Common myeloid progenitor, CD34-positive (primary cell): ENCODE measurements at places on chromosomes 16 and 17.

- DNase-seq: no peak
Observed at GRCh38 chr16:12329246-12329995, 352.9 kb downstream of the SNX29 start.

DNA sequence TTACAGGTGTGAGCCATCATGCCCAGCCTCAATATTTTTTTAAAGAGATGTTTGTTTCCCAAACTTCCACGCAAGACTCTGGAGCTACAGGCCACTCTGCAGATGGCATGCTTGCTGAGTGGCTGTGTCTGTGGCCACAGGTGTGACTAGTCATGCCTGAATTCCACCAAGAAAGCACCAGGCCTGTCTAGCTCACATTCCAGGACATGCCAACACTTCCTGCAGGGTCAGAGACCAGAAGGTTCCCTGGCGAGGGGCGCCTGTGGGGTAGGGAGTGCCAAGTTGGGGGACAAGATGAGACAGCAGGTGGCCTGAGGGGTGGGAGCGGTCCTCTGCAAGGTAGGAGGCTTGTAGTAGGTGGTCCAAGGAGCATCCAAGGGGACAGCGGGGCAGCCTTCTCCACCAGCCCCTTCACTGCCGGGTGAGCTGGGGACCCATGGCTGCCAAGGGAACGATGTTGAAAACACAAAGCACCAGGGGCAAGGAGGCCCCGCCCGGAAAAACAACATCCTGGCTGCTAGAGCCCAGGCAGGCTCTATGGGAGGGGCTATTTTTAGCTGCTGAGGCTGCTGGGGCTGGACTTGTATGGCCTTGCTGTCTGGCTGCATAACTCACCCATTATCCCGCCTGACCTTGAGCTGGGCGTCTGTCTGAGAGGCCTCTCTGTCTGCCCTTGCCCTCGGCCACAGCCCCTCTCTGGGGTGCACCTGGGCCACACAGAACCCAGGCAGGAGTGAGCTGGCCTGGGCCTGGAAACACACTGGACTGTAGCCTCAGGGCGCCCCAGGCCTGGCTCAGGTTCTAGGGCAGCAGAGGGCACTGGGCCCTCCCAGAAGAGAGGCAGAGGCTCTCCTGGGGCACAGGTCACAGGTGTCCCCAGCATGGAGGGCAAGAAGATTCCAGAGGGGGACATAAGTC lies 5.7 kb downstream of the TRIM47 start:
- DNase-seq: peak; percentile 76

GRCh38 chr16:56191156-56191815 lies at the start of gene GNAO1:
Gene GNAO1, plus strand, starts transcription at chr16:56191489. Its CDS starts 747 bp downstream, at chr16:56192236.
- peak; percentile 48 for DNase-seq

DNA sequence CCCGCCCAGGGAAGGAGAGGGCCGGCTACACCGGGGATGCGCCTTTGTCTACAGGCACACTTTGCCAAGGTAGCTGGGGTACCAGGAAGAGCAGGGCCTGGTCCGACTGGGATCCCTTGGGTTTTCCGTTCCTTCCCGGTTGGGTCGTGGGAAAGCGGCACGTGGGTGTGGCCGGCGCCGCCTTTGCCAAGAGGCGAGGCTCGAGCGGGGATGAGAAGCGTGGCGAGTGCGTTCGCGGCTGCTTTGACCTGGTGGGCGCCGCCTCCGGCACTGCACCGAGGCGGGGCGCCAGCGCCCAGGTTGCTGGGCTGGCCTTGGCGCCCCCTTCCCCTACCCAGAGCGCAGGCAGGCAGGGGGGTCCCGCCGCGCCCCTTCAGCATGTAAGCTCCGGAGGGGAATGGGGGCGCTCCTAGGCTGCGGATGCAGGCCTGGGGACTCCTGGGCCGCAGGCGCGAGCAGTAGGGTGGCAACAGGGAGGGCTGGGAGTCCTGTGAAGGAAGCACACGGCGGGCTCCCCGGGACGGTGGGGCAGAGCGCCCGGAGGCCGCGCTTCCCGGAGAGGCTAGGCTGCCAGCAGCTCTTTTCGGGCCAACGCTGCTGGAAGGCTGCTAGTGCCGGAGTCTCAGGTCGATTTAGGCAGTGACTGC lies 2.0 kb downstream of the HAS3 start:
- no peak for DNase-seq

GRCh38 chr17:74579900-74580299 lies 12.2 kb downstream of the CD300LD start:
- no peak for DNase-seq

GRCh38 chr16:67907397-67908180 lies 14.5 kb downstream of the PSKH1 start:
- DNase-seq: no peak

DNA sequence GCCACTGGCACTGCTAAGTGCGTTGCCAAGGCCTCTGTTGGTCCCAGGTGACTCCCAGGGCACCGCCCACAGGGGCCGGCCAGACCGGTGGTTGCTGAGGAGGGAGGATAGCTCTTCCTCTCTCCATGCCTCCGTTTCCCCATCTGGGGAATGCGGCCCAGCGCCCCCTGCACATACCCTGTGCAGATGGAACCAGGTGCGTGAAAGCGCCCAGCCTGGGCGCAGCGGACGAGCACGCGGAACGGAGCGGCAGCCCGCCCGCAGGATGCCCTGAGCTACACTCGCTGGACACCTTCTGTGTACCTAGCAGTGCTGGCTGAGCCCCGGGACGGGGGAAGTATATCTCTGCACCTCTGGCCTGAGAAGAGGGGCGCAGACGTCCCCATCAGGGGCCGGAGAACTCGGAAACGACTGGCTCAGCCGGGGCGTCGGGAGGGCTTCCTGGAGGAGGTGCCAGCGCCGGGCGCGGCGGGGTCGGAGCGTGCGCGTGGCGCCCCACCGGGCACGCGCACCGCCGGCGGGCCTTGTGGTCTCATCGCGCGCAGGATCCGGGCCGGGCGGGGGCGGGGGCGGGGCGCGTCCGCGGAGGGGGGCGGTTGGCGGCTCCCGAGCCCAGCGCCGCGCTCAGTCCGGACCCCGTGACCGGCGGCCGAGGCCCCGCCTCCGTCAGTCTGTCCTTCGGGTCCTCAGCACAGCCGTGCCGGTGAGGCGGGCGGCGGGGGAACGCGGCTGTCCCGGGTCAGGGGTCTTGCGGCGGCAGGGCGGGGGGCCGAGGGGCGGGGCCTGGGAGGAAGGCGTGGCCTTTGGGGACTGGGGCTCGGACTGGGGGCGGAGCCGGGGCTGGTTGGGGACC lies at the start of the genes CCDC78 and HAGHL:
CCDC78 (minus strand) TSS at position 6 of the 853 bp plus-strand sequence. CDS start 76 bp downstream, outside the sequence.
HAGHL (plus strand) TSS at position 669 of the 853 bp plus-strand sequence. CDS start 404 bp downstream, outside the sequence.
- peak; percentile 42 for DNase-seq

DNA sequence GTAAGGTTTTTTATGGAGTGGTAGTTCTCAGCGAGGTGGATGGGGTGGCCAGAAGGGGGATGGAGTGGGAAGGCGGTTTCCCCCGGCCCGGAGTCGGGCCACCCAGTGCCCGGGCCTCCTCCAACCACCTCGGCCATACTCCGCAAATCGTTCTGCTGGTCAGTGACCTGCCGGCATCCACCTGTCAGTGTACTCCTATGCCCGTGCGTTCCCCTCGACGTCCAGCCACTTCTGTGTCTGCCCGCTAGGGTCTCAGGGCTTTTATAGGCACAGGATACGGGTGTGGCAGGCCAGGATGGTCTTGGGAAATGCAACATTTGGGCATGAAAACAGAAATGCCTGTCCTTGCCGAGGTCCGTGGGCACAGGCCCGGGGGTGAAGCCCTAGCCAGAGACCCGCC lies 19.3 kb upstream of the ASGR2 start:
- no peak for DNase-seq

GRCh38 chr17:19331543-19332245 lies 30.8 kb downstream of the B9D1 start:
- DNase-seq: no peak

DNA sequence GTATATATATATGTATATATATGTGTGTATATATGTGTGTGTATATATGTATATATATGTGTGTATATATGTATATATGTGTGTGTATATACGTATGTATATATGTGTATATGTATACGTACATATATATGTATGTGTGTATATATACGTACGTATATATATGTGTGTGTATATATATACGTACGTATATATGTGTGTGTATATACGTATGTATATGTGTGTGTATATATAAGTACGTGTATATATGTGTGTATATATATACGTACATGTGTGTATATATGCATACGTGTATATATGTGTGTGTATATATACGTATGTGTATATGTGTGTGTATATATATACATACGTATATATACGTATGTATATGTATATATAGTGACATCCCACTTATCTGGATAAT lies 154.4 kb downstream of the CDRT15L2 start:
- no peak for DNase-seq

DNA sequence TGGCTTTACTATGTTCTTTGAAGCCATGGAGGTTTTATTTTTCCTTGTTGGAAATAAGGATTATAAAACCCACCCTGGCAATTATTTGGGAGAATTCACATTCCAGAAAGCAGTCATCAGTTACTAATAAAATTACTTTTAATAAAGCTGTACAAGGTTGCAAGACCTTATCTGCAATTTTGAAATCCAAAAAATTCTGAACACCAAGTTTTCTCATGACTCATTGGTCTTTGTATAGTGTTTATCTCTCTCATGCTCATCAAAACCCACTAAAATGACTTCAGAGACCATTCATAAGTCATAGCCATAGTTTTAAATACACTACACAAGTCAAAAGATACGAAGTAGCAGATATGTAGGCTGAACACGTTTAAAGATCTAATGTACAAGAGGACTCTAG lies 6.0 kb upstream of the KRT38 start:
- DNase-seq: no peak

DNA sequence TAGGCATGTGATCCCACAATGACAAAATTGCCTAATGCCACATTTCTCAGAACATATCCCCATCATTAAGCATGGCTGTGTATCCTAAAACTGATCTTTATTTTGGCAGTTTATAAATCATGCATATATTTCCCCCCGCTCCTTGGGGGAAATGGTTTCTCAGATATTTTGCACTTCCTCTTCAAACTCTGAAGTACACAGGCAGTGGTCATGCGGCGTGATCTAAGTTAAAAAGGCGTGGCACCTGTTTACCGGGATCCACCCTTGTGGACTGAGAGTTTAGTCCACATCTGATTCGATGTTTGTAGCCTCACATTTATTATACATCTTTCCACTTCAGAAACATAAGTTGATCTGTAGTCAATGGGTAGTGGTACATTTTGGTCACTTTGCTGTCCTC lies 51.4 kb downstream of the USP10 start:
- no peak for DNase-seq

- no peak for DNase-seq
Observed at GRCh38 chr17:34135841-34136240, 119.2 kb upstream of the CCL2 start.

DNA sequence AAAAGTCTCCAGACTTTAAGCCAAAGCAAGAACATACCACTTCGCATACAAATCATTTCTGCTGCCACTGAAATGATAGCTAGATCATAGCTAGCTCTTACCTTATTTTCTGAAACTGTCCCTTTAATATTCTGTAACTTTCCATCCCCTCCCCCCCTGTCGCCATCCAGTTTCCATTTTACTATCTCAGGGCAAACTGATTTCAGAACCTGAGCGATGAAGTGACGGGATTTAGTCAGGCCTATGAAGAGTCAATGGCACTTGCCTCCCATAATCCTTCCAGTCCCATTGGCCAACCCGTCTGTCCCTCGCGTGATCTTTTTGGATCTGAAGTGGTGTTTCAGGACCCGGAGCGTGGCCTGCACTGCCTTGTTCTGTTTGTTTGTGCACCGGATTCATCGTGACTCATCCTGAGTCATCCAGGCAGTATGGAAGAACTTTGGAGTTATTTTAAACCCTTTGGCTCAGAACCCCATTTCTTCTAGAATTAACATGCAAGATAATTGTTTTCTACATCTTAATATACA lies 199.8 kb upstream of the CHMP6 start:
- DNase-seq: no peak

GRCh38 chr17:29078183-29079045 lies 35.5 kb downstream of the PIPOX start:
- DNase-seq: no peak

DNA sequence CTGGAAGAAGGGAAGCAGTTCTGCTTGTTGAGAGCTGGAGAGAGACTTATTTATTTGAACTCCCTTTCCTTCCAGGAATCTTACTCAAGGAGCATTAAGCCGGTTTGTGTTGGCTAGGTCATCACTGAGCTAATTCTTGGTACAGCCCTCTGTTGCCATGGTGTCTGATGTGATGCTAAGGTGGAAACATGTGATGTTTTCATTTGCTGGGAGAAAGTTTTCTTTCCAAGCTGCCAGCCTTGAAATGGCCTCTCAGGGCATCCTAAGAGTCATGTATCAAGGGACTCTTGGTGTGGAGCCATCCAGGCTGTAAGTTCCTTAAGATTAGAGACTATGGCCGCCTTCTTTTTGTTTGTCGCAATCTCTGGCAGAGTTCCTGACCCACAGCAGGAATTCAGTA lies 4.2 kb downstream of the PSKH1 start:
- DNase-seq: no peak

GRCh38 chr17:19371259-19372010 lies 6.9 kb upstream of the MAPK7 start:
- peak; percentile 60 for DNase-seq

DNA sequence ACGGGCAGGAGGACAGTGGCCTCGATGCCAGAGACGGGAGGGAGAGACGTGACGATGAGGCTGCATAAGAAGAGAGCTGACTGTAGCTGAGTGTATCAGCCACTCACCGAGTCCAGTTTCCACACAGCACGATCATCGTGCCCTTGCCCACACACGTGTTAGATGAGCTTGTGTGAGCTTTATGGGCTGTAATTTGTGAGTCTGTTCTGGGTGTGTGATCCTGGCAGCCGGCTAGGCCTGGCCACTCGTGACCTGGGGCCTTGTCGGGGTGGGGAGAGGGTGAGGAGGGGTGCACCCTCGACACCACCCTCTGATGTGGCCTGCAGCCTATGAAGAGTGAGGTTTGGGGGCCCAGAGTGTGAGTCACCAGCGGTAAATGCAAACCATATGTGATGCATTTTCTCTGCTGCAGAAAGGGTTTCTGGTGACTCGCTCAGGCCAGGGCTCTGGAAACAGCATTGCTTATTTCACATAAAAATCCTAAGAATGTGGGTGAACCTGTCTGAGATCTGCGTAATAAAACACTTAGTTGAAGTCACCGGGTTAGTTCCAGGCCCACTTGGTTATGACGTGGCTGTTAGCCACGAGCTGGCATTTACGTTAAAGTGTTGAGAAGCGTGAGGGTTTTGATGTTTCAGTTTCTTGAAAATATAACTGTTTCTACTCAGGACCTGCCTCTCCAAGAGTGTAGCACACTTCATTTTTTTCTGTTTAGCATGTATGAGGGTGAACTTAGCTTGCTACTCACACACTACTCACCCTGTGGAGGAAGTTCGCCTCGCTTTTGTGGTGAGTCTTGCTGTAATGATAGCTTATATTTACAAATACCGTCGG lies 4.2 kb downstream of the METRNL start:
- peak; percentile 74 for DNase-seq
